ENCODE measurements at places on chromosomes 2 and 18. TPM values are rescaled to one million over a fixed set of nuclear protein-coding genes. Genes with fewer than 3 reads are reported as not detected.

DNA sequence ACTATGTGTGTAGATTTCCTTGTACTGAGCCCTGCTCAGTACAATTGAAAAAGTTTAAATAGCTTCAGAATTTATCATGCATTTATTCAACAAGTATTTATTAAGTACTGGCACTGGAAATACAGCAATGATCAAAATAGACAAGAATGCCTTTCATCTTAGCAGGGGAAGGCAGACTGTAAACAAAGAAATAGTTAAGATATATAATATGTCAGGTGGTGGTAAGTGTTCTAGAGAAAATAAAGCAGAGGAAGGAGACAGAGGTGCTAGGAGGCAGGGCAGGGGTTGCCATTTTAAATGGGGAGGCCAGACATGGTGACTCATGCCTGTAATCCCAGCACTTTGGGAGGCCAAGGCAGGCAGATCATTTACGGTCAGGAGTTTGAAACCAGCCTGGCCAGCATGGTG lies 13.6 kb upstream of the LIPG start:
- H3K36me3 ChIP-seq, result no peaks in the 10 kb centered on the region
- no peak overlapping the region for H3K27ac ChIP-seq
- H3K4me1 ChIP-seq, result no peaks in the 10 kb centered on the region
- H3K27me3 ChIP-seq, result no peaks in the 10 kb centered on the region
- no peak overlapping the region for H3K4me3 ChIP-seq

- H3K4me3 ChIP-seq, result no peak overlapping the region
- DNase-seq, result no peak
- no peaks in the 10 kb centered on the region for H3K36me3 ChIP-seq
Observed at GRCh38 chr2:18584608-18584954, 4.8 kb downstream of the NT5C1B start.

DNA sequence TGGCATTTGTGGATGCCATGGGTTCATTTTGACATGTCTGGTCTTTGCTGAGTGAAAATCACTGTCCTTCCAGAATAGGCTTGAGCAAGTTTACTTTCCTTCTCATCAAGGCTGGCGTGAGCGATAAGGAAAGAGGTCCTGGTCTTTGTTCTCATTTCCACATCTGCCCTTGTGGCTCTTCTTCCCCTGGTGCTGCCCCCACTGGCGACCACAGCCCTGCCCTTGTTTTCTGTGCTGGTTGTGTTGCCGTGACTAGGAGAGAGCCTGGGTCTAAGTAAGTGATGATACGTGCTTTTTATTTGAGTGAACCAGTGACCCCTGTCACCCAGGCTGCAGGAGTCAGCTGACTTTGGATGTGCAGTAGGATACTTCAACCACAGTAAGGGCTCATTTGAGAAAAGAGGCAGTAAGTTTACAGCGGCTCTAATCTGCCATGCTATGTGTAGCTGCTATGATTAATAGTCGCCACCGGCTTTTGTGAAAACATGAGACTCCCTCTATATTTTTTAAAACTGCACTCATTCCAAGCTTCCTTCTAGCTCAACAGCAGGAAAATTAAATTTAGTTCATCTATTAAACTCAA lies 441.7 kb downstream of the RNF144A start:
- H3K36me3 ChIP-seq, result no peaks in the 10 kb centered on the region
- no peak overlapping the region for H3K4me3 ChIP-seq
- H3K27ac ChIP-seq, result no peak overlapping the region
- H3K27me3 ChIP-seq, result no peaks in the 10 kb centered on the region
- H3K4me1 ChIP-seq, result no peaks in the 10 kb centered on the region
- DNase-seq, result no peak

DNA sequence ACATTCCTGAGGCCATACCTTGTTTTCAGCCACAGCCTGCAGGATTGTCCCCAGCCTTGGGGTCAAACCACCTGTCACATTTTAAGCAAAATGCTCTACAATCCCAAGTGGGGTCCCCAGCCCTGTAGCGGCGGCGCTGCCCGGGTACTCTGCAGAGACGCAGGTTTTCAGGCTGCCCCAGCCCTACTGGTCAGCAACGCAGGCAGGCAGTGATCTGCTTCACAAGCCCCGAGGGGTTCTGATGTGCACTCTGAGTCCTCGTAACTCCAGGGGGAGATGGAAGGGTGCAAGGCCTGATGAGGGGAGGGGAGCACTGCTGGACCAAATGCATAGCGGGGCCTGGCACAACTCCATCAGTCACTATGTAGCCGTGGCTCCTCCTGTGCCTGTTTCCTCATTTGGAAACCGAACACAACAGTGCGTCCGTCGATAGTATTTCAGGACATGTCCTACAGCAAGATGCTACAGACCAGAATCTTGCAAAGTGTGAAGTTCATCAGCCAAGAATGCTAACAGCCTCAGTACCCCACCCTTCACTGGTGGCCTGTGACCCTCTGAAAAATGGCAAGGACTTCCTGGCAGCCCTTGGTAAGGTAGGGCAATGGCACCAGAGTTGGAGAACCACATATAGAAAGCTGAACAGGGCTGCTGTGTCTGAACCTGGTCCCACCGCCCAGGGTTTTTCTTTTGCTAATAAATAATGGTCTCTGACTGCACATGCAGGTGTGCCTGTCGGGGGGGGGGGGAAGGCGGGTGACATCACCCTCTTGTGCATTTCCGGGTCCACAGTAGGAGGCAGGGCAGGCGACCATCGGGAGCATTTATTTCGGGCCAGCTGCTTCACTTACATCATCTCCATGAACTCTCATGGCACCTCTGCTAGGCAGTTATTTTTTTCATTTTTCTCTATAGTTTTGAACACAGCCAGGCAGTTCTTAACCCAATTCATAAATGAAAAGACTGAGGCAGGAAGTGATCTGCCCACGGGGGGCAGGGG lies 50.6 kb upstream of the TFCP2L1 start:
- H3K27ac ChIP-seq, result no peak overlapping the region
- DNase-seq, result no peak
- H3K4me1 ChIP-seq, result no peaks in the 10 kb centered on the region
- no peak overlapping the region for H3K4me3 ChIP-seq

DNA sequence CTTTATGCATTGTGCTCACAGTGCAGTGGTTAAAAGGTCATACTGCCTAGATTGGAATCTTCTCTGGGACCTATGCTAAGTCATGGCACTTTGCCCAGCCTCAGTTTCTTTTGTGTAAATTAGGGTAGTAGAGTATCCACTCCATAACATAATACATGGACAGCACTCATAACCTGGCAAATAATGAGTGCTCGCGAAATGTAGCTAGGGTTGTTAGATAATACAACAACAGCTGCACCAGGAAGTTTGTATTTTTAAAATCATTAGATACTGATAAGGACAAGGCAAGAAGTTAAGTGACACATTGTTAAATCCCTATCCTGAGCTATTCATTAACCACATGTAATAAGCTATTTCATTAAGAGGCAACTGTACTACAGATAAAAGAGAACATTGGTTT lies 13.8 kb upstream of the PLA2R1 start:
- no peak overlapping the region for H3K4me3 ChIP-seq
- no peaks in the 10 kb centered on the region for H3K36me3 ChIP-seq
- no peaks in the 10 kb centered on the region for H3K27me3 ChIP-seq
- no peak for DNase-seq

- no peaks in the 10 kb centered on the region for H3K36me3 ChIP-seq
- H3K27ac ChIP-seq, result no peak overlapping the region
- DNase-seq, result no peak
- H3K4me1 ChIP-seq, result no peaks in the 10 kb centered on the region
Observed at GRCh38 chr18:78765142-78765541, 214.5 kb upstream of the SALL3 start.

- no peaks in the 10 kb centered on the region for H3K4me1 ChIP-seq
- no peaks in the 10 kb centered on the region for H3K27me3 ChIP-seq
- no peak for DNase-seq
- H3K4me3 ChIP-seq, result no peak overlapping the region
Observed at GRCh38 chr2:13414897-13415296, 698.2 kb downstream of the TRIB2 start.

- no peak overlapping the region for H3K4me3 ChIP-seq
- no peaks in the 10 kb centered on the region for H3K4me1 ChIP-seq
- H3K27ac ChIP-seq, result no peak overlapping the region
- H3K27me3 ChIP-seq, result no peaks in the 10 kb centered on the region
- H3K36me3 ChIP-seq, result no peaks in the 10 kb centered on the region
Observed at GRCh38 chr2:27873091-27873490, 17.1 kb downstream of the RBKS start.

DNA sequence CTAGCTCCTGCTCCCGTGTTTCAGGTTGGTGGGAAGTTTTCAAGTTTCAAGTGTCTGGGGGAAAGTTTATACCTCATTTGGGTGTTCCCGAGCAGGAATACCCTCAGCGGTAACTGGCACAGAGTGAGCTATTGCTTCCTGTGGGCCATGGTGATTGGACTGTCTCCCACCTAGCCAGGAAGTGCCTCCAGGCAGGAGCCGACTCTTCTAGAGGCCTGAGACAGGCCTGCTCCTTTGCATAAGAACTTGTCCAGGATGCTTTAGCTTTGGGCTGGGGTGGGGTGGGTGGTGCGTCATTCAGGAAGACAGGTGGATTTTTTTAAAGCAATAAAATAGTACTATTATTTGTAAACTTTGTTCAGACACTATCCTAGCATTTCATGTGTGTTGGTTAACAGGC lies 23.5 kb upstream of the DNMT3A start:
- DNase-seq, result no peak
- H3K27me3 ChIP-seq, result no peaks in the 10 kb centered on the region
- H3K4me3 ChIP-seq, result no peak overlapping the region
- H3K27ac ChIP-seq, result no peak overlapping the region
- H3K36me3 ChIP-seq, result no peaks in the 10 kb centered on the region

DNA sequence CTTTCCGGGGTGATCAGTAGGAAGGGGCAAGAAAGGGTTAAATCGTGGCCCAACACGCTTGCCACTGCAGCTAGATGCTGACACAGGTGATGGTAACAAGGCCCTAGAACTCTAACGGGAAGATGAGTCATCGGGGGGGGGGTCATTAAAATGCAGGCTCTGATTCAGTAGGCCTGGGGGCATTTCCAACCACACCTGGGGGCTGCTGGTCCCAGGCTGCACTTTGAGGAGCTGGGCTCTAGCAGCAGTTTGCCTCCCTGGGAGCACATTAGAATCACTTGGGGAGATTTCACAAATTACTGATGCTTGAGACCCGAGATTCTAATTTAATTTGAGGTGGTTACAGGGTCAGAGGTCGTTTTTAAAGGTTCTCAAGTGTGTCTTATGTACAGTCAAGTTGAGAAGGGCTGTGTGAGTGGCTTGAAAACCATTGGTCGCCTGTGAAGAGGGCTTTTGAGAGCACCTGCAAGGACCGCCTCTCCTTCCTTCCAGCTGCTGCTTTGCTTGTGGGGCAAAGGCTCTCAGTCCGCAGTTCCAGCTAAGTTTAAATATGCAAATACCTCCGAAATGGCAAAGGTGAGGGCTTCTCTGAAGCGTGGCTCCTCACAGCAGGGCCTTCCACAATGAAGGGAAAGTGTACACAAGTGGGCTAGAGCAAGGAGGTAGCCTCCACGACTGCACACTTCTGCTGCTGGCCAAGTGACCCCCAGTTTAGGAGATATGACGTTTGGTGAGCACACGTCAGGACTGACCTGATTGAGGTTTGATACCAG lies 128.0 kb upstream of the MSH6 start:
- H3K27ac ChIP-seq, result no peak overlapping the region
- DNase-seq, result no peak
- no peaks in the 10 kb centered on the region for H3K36me3 ChIP-seq
- no peak overlapping the region for H3K4me3 ChIP-seq

- H3K27ac ChIP-seq, result peak overlapping the region; percentile 90
- H3K36me3 ChIP-seq, result no peaks in the 10 kb centered on the region
- peak; percentile 89 for DNase-seq
- H3K27me3 ChIP-seq, result no peaks in the 10 kb centered on the region
- peaks cover 98% of the 10 kb centered on the region for H3K4me1 ChIP-seq
Observed at GRCh38 chr2:37653805-37654378, 17.6 kb downstream of the CDC42EP3 start.

GRCh38 chr2:238125127-238125885 lies 13.2 kb upstream of the KLHL30 start:
- H3K27ac ChIP-seq, result no peak overlapping the region
- no peaks in the 10 kb centered on the region for H3K36me3 ChIP-seq
- peaks cover 11% of the 10 kb centered on the region for H3K4me1 ChIP-seq

The OTOS gene
- not detected for total RNA-seq

The AGXT gene
- not detected for total RNA-seq

The CASP10 gene
- 7.1 TPM for total RNA-seq

The ALKAL2 gene
- 2.2 TPM for total RNA-seq

The C2orf66 gene
- not detected for total RNA-seq

The ACVR1C gene
- 0.16 TPM for total RNA-seq

The SERPINB4 gene
- not detected for total RNA-seq

The PLEKHA3 gene
- total RNA-seq, result 50.1 TPM

The FAHD2A gene
- 26.2 TPM for total RNA-seq

Measured in heart left ventricle (tissue), 16 donors.